ENCODE measurements at places on chromosomes 7 and 10.

DNA sequence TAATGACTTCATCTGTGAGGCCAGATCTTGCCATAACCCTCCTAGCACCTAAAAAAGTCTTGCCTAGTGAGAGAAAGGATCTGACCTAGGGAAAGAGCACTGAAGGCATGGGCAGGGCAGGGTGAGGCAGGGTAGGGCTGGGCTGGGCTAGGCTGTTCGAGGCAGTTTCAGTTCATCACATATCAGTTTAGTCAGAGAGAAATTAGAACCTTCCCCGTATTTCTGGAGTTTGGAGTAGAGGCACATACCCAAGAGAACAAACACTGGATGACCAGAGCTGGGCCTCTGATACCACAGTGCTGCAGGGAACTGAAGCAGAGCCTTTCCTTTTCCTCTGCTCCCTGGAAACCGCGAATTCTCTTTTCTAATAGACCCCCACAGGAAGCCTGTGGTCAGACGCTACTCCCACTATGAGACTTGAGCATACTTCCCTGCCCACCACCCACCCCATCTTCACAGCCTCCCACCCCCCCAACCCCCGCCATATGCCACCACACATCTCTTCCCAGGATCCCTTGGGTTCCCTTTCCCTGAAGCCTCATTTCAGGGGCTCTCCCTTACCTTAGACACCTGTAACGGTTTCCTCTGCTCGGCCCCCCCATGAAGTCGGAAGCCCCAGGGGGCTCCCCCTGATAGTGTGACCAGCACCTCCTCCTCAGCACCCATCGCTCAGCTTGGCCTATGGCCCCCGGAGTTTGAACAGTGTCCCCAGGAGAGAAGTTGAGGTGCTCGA, 406 bp downstream of the SYNPO2L start:
- DNase-seq, result no peak

DNA sequence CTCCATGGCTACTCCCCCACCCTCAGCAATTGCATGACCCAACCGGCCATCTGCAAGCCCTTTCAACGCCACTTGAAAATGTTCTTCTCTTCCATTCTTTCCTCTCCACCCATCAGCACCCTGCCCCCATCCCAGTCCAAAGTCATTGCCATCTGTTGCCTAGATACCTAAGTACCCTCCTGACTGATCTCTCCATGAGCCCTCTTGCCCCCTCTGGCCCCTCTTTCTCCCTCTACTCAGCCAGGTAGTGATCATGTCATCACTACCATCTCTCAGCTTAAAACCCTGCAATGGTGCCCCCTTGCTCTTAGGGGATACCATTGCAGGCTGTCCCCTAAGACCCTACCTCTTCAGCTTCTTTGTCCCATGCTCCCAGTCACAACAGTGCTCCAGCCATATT, 30.5 kb upstream of the BTRC start:
- no peak for DNase-seq

- DNase-seq, result no peak
These were observed 55.9 kb downstream of the ATXN7L1 start for GRCh38 chr7:105820363-105821066.

DNA sequence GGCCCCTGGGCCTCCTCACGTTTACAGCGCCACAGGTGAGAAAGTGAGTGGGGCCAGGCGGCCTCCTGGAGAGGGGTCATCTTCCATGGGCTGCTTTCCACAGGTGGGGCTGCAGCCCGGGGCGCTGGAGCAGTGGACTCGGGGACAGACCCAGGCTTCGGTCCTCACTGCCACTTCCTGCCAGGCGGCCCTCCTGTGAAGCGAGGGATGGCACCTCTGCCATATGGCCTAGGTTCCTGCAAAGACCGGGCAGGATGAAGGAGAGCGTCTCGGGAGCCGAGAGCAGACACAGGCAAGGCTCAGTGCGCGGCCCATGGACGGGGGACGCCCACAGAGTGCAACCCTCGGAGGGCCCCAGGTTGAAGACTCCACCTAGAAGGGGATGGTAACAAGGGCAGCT, 106.8 kb downstream of the MAD1L1 start:
- no peak for DNase-seq

GRCh38 chr10:93601146-93601773, at the start of gene RBP4:
Gene RBP4 (minus strand): TSS chr10:93601235. CDS start chr10:93601028, 207 bp downstream.
- no peak for DNase-seq
